Activated CD8-positive, alpha-beta memory T cell treated with anti-CD3 and anti-CD28 coated beads, Interleukin-2, amount 50 U/mL, for 4 hours (primary cell): ENCODE measurements at places on chromosomes 2 and 18.

- no peak for DNase-seq
Measured at GRCh38 chr2:214629875-214630274, 179.6 kb downstream of the BARD1 start.

DNA sequence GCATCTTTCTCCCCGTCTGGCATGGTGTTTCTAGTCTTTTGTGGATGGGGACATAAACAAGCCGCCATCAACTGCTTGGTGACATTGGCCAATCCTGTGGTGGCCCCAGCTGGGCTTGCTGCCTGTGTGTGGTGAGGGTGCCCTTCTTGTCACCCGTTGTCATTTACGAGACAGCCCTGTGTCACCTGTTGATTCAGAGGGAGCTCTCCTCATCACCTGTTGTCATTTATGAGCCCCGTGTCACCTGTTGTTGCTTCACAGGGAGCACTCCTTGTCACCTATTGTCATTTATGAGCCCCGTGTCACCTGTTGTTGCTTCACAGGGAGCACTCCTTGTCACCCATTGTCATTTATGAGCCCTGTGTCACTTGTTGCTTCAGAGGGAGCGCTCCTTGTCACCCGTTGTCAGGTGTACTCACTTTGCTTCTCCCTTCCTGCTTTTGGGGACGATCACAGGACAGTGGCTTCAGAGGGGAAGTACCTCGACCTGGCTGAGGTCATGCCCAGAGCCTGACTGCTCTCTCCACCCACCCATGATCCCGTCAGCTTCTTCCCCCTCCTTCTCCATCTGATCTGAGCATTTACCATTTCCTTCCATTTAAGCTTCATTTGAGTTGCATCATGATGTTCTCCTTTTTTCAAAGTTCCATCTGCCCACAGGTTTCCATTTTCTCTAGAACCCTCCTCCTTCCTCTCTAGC lies 29.1 kb downstream of the HPCAL1 start:
- peak; percentile 37 for DNase-seq

DNA sequence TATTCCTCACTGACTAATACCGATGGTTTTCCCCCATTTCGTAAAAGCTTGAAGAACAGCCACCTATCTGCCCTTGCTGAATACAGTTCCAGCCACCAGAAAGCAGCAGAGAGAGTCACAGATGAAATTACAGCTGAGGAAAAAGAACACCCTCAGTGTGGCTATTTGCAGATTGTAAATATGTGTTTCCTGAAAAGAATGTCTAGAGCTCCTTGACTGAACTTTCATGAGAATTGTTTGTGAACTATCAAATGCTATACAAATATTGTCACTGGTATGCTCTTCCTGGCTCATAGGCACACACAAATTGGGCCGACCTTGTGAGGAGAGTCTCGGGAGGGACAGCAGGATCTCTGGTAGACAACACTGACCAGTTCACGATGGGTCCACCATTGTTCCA lies 58.1 kb upstream of the TTC39C start:
- no peak for DNase-seq

- no peak for DNase-seq
Measured at GRCh38 chr2:20620696-20621365, 30.1 kb downstream of the HS1BP3 start.

GRCh38 chr18:54742659-54743604 lies 85.3 kb upstream of the RAB27B start:
- DNase-seq, result no peak

DNA sequence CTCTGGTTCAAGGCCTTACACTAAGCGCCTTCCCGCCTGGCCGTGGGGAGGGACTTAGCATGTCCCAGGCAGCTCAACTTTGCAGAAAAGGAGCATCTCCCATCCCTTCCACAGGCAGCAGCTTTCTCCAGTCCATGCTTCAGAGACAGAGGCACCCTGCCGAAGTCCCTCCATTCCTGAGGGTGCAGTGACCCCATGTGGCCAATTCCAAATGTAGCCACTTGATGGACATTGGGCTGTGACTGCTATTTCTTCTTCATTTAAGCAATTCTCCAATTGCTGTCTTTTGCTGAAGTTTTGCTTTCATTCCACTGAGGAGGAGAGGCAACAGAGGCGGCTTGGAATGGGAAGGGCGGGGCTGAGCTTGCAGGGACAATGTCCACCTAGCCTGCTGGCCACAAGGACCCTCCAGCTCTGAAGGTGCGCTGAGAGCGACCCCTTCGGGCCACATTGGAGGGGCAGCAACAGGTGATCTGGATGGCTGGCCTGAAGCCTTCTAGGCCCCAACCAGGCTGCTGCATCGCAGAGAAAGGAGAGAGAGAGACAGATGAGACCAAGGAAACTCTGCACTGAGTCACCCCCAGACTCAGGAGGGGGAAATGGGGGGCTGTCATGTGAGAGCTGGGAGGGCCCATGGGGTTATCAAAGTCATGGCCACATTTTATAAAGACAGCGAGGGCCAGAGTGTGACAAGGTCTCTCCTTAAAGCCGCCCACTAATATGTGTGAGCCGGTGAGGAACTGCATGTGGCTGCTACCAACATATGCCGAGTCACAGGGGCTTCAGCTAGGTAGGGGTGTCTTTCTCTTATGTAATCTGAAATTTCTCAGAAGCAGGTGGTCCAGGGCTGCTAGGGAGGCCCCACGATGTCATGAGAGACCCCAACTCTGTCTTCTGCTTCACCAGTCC lies 61.3 kb downstream of the LONRF2 start:
- no peak for DNase-seq

DNA sequence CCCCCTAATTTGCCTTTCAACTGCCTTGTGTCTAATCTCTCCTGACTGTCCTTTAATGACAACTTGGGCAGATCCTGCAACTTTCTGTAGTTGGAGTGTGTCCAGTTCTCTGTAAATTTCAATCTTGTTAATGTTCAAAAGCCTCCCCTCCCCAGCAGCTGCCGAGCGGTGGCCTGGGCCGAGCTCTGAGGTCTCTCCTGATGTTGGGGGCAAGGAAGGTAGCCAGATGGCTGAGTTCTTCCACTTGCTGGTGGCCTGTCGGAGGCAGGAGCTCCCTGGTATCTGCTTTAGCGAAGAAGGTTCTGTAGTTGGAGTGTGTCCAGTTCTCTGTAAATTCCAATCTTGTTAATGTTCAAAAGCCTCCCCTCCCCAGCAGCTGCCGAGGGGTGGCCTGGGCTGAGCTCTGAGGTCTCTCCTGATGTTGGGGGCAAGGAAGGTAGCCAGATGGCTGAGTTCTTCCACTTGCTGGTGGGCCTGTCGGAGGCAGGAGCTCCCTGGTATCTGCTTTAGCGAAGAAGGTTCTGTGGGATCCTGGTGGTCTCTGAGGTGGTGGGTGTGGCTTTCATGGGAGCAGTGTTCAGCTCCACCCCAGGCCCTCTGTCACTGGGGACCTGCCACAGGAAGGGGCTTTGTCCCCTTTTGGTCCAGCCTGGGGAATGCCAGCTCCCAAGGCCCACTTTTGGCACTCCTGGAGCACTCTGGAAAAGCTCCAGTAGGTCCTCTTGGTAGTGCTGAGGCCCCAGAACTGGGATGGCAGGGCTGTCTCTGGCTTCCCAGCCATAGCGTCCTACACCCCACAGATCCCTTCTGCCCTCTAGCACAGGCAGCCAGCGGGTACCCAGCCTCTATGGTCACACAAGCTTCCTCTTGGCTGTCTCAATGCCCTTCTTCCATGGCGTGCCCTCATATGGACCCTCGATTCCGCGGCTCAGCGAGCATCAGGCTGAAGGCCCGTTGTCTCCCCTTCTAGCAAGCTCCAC lies 211.9 kb downstream of the ALPK2 start:
- DNase-seq, result no peak

DNA sequence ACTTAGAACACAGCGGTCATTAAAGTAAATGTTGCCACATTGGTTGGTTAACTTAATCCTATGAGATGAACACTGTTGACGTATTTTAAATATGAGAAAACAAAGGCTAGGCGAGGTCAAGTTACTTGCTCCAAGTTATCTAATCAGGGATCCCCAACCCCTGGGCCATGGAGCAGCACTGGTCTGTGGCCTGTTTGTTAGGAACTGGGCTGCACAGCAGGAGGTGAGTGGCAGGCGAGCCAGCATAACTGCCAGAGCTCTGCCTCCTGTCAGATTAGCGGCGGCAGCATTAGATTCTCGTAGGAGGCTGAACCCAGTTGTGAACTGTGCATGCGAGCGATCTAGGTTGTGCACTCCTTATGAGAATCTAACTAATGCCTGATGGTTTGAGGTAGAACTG lies 878.9 kb downstream of the CPS1 start:
- no peak for DNase-seq

- no peak for DNase-seq
Measured at GRCh38 chr2:127545796-127546195, 10.3 kb downstream of the MYO7B start.

DNA sequence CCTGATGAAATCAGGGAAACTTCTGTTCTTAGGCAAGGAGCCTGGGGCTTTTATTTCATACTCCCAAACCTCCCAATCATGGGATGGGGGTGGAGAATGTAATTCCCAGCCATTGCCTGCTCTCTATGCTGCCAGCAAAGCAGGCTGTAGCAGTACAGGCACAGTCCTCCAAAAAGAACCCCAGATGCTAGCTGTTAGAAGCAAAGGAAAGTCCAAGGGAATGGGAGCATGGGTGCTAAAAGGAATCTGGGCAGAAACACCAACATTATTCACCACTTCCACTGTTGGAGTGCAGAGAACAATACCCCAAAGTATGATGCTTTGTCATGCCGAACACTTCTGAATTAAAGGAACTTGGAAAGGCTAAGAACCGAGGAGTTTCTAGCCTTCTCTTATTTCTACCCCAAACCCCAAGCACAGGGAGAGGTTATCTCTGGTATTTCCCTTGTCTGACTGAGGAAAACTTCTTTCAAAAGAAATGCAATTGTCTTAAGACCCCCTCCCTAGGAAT lies 24.7 kb downstream of the MDH1 start:
- DNase-seq, result no peak

- no peak for DNase-seq
Measured at GRCh38 chr2:160606341-160606740, 112.7 kb upstream of the RBMS1 start.

- DNase-seq, result peak; percentile 40
Measured at GRCh38 chr2:30234180-30234971, 3.0 kb downstream of the LBH start.

DNA sequence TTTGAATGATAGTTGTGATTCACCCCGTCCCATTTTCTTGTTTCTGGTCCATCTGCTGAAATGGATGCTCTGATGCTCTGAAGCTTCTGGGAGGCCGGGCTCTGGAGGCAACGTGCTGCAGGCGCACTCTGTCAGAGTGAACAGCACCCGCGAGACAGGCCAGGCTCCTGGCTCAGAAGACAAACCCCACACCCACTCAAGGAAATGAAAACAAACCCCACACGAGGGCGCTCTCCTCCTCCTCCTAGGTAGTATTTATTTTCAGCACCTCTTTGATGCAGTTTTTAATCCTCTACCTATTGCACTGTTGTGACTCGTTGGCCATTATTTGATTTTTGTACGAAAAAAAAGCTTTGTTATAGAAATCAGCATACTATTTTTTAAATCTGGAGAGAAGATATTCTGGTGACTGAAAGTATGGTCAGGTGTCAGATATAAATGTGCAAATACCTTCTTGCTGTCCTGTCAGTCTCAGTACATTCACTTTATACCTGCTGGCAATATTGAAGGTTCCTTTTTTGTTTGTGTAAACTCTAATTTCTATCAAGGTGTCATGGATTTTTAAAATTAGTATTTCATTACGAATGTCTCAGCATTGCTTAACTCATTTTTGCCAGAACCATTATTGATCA lies 10.3 kb upstream of the CHST10 start:
- peak; percentile 75 for DNase-seq

- DNase-seq, result no peak
Measured at GRCh38 chr2:201256082-201256481, 4.3 kb upstream of the CASP8 start.

DNA sequence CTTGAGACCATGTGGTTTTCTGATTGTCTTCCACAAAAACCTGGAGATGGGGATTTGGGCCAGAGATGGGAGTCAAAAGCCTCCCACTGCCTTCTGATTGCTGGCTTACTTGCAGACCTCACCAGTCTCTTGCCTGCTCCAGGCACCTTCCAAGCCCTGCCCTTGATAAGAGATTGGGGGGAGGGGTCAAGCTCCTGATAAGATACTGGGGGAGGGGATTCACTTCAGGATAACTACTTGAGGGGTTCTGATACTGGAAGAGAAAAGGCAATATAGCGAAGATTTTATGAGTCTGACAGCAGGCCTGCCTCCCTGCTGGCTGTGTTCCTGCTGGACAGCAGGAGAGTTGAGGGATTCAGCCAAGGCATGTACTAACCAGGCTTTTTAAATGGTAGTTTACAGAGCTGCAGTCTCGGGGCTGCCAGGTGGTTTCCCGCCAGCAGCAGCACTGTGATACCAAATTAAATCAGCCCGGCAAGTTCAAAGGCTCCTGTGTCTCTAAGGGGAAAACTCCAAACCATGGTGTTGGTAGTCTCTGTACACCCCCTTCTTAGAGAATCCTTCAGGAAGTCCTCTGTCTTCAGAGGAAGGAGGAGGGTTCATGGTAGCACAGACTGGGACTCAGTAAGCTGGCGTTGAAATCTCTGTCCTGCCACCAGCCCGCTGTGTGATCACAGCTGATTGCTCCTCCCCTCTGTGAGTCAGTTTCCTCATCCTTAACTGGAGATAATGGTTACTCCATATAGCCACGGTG lies 58.3 kb downstream of the FBXO36 start:
- no peak for DNase-seq

- no peak for DNase-seq
Measured at GRCh38 chr2:238974501-238975166, 126.7 kb downstream of the TWIST2 start.

- no peak for DNase-seq
Measured at GRCh38 chr18:58983260-58984155, 118.8 kb downstream of the ZNF532 start.

DNA sequence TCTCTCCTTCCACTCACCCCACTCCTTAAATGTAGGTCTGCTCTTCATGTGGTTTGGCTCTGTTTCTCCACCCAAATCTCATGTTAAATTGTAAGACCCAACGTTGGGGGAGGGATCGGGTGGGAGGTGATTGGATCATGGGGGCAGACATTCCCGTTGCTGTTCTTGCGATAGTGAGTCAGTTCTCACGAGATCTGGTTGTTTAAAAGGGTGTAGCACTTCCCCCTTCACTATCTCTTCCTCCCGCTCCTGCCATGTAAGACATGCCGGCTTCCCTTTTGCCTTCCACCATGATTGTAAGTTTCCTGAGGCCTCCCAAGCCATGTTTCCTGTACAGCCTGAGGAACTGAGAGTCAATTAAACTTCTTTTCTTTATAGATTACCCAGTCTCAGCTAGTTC lies 1044.5 kb upstream of the POU3F3 start:
- no peak for DNase-seq

GRCh38 chr18:58761241-58761969 lies 90.1 kb downstream of the MALT1 start:
- no peak for DNase-seq

DNA sequence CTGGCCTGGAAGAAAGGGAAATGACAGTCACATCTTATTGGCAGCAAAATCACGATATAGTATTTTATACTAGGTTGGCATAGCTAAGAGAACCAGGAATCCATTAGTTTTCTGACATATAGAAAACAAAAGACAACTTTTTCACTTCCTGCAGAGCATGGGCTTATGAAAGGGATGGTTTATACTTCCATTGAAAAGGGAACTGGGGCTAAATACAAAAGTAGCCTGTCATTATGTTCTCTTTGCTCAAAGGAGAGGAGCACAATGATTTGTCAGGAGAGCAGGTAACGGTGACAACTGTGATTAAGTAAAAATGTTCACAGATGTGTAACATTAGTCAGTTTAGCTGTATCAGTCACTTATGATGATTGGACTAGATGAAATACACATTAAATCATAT lies 46.4 kb downstream of the SLC25A12 start:
- DNase-seq, result no peak

GRCh38 chr2:207813942-207814341 lies 44.2 kb upstream of the FZD5 start:
- no peak for DNase-seq

GRCh38 chr2:224284134-224284946 lies 117.6 kb downstream of the FAM124B start:
- DNase-seq, result no peak

- no peak for DNase-seq
Measured at GRCh38 chr2:95372216-95372829, 30.2 kb upstream of the FAHD2A start.
